NCI-H1105 (cell line): ENCODE measurements at places on chromosomes 6 and 20.

GRCh38 chr6:157054531-157054979, 268.8 kb downstream of the TMEM242 start:
- DNase-seq, result no peak

GRCh38 chr6:168123165-168123911, 44.3 kb upstream of the FRMD1 start:
- no peak for DNase-seq

- no peak for DNase-seq
These were observed 41.0 kb downstream of the ZMYND8 start for GRCh38 chr20:47315339-47316056.

DNA sequence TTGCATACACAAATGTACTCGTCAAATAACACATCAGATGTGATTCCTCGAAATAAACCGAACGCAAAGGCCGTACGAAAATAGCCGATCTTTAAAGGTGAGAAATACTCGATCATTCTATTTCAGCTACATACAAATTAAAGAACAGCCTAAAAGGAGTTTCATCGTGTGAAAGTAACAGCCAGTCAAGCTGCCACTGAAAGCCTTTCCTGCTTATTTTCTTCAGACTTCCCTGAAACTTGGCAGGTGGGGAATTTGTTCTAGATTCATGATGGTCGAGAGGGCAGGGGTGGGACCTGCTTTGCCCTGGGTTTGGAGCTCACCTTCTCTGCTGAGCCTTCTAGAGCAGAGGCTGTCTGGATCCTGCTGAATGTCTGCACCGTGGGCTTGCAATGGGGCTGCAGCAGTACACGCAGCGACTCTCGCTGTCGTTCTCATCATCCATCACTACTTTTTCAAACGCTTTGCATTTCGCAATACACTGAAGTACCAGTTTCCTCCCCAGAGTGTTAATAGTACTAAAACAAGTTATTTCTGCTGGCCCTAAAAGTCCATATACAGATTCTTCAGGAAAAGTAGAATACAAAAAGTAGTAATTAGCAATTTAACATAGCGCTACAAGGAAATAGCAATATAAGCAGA, 16.2 kb downstream of the FOXC1 start:
- DNase-seq, result no peak
